GM04503 (cell line): ENCODE measurements at places on chromosomes 2 and 18.

DNA sequence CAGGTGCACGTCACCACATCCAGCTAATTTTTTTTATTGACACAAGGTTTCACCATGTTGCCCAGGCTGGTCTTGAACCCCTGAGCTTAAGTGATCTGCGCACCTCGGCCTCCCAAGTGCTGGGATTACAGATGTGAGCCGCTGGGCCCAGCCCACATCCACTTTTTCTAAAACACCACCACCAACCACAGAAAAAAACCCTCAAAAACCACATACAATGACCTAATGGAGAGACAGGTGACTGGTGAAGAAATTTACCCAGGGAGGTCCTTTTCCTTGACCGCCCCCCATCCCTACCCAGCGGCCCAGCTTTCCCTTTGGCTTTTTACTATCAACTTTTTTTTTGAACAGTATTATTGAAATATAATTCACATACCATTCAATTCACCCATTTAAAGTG lies 47.9 kb downstream of the CACNB4 start:
- no peak for DNase-seq

GRCh38 chr18:9237981-9238380 lies 96.6 kb upstream of the TWSG1 start:
- no peak for DNase-seq

- no peak for DNase-seq
Measured at GRCh38 chr2:98506881-98507280, 62.2 kb downstream of the INPP4A start.

GRCh38 chr2:126878601-126879000 lies 20.1 kb upstream of the TEX51 start:
- no peak for DNase-seq

GRCh38 chr2:26018184-26019055 lies 15.5 kb upstream of the RAB10 start:
- no peak for DNase-seq

DNA sequence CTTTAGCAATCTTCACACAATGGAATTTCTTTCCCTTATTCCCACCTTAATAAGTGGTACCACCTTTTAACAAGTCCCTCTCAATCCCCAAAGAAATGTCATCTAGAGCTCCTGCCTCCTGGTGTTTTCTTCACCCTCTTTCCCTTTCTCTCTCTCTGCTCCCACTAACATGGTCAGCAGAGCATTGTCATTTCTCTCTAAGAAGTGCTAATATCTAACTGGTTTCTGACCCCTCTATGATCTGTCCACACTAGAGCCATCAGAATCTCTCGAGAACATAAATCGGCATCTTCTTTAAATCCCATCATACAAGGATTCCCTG lies 161.2 kb upstream of the DTNA start:
- DNase-seq = no peak

DNA sequence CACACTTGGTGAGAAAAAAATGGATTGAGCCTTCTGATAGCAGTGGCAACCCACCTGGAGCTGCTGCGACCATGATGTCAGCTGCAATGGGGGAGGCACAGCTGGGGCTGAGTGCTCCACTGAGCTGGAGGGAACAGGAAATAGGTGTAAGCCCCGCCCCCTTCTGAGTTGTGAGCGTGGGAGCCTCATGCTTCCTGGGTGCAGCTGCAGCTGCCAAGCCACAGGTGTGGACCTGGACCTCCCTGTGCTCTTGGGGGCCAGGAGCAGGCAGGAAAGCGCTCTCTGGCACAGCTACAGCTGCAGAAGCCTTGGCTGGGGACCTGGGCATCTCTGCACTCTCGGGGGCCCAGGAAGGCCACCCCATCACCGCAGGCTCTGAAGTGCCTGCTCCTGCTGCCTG lies 970.6 kb downstream of the DCDC2C start:
- DNase-seq = no peak

DNA sequence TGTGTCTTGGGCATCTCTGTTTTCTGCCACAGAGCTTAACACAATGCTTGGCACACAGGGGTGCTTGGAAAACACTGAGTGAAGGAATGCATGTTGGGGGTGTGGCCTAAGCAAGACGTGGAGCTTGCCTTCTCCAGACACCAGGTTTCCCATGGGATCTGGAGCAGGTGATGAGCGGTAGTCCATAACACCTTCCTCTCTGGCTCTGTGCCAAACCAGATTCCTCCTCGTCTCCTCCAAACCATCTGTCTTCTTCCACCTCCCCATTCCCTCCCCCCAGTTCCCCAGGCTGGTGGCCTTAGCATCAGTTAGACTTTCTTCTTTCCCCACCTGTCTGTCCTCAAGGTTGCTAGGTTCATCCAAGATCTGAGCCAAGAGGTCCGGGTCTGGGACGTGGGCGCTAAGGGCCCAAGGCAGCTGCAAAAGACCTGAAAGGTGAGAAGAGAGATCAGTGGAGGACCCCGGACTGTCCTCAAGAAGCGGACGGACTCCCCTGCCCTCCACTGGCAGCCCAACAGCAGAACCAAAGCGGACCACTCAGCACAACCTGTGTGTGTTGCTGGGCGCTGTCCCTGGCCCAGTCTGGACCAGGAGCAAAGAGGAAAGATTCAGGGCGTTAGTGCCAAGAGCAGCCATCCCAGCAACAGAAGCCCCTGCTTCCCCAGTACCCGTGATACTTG lies 1.2 kb upstream of the ITM2C start:
- no peak for DNase-seq

GRCh38 chr2:196170606-196171247 lies 651 bp downstream of the STK17B start:
- no peak for DNase-seq

DNA sequence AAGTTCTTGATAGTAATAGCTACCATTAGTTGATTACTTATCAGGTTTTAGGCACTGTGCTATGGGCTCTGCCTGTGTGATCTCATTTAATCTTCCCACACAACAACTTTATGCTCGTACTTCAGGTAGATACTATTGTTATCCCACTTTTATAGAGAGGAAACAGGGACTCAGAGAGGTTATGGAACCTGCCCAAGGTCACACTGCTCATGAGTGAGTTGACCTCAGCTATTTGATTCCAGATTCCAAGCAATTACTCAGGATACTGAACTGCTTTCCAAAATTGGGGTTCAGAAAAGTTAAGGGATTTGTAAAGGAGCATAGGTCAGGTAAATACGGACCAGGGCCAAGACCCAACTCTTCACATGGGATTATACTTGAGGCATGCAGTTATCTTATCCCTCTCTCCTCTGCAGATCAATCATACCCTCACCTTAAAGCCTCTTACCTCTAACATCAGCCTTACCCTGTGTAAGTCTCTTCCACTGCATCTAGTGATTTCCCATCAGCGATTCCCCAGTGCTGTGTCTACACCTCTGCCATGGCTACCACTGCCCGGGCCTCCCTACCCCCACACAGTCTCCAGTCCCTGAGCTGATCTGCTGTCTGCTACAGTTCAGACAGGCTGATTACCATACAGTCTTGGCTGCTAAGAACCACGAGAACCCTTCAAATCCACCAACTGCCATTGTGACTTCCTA lies 74.4 kb downstream of the ANTXR1 start:
- DNase-seq = no peak

DNA sequence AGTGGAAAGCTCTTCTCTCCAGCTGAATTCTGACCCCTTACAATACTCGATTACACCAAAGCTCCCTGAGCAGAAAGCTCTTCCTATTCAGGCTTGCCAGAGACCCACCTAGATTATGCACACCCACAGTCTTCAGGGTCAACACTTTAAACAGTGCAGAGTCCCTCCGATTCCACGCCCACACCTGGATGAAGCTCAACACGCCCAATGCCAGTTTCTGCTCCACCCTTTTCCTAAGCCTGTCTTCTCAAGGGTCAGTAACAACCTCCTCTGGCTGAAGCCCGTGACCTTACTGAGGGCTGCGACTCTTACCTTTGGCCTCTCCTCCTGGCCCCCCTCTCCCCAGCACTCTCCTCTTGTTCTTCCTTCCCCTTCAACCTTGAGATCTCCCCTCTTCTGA lies 492.0 kb upstream of the SALL3 start:
- DNase-seq = no peak

- DNase-seq = no peak
Measured at GRCh38 chr2:178632729-178633128, 152.5 kb downstream of the PLEKHA3 start.

GRCh38 chr2:193446967-193447366 lies 1252.2 kb upstream of the TMEFF2 start:
- DNase-seq = no peak

DNA sequence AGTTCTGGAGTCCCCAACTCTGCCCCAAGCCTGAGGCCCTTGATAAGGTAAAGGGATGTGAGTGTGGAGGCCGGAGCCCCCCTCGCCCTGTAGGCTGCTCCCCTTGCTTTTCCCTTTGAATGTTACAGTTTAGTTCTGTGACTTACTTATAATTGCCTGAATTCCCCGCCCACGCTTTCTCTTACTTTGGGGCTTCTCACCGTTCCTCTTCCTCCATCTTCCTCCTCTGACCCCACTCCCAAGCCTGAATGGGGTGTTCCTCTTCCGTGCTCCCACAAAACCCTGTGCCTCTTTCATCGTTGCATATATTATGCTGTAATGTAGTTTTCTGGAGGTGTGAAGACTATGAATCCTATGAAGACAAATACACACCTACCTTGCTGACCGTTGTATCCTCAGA lies 15.0 kb upstream of the IL1RN start:
- no peak for DNase-seq

- no peak for DNase-seq
Measured at GRCh38 chr2:216920937-216921456, 61.1 kb upstream of the TNP1 start.

DNA sequence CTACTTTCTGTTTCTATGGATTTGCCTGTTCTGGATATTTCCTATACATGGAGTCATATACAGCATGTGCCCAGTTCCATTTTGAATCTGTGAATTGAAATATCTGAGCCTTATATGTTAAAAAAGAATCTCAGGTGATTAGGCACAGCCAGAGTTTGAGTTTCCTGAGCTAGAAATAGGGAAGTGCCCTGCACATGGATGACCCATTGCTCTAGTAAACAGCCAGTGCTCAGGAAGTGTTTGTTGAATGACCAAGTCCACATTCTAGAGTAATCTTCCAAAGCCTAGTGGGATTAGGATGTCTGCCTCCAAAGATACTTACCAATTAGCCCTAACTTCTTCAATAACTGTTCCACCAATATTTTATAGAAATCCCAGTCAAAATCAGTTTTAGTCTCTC lies 165.8 kb downstream of the SETBP1 start:
- no peak for DNase-seq

DNA sequence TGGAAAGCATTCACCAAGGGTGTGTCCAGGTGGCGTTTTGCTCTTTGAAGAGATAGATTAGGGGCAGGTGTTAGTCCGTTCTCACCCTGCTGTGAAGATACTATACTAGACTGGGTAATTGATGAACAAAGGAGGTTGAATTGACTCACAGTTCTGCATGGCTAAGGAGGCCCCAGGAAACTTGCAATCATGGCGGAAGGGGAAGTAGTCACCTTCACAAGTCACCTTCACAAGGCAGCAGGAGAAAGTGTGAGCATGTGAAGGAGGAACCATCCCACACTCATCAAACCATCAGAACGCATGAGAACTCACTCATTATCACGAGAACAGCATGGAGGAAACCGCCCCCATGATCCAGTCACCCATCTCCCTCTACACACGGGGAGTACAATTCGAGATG lies 135.7 kb upstream of the NFATC1 start:
- no peak for DNase-seq

DNA sequence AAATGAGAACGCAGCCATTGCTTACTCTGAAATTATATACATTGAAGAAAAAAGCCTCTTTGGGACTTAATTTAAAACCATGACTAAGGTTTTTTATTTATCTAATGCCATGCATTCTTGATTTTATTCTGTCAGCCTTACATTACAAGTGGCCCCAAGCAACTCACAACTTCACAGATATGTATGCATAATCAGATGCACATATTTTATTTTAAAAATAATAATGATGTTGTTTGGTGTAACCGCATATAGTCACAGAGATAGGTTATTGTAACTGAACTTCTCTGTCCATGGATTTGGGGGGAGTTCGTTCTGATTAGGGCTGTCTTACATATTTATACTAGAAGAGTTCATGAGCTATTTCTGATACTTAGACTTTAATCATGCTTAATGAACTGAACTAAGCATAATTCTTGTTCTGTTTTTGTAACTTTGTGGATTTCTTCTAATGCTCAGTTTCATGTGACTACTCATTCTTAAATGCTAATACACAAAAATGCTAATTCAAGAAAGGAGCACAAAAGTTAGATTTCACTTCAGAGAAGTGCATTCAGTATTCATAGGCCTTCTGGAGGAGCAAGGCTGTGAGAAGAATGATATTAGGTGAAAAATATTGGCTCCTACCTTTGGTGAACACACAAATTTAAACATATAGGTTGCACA lies 26.2 kb downstream of the MEIS1 start:
- DNase-seq = no peak

DNA sequence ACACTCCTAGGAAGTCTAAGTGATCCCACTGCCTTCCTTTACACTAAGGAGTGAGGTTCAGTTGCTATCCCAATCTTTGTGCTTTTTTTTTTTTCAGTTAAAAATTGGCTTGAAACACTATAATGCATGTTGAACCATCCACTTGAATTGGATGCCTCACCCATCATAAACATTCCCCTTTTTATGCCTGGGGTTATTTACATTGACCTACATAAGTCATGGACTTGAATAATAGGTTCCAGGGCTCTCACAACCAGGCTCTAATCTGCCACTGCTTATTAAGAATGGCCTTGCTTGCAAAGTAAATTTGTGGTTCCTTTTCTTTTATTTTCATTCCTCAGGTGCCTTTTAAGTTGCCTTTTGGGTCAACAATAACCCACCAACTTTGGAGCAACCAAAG lies 236.1 kb upstream of the MEIS1 start:
- no peak for DNase-seq

DNA sequence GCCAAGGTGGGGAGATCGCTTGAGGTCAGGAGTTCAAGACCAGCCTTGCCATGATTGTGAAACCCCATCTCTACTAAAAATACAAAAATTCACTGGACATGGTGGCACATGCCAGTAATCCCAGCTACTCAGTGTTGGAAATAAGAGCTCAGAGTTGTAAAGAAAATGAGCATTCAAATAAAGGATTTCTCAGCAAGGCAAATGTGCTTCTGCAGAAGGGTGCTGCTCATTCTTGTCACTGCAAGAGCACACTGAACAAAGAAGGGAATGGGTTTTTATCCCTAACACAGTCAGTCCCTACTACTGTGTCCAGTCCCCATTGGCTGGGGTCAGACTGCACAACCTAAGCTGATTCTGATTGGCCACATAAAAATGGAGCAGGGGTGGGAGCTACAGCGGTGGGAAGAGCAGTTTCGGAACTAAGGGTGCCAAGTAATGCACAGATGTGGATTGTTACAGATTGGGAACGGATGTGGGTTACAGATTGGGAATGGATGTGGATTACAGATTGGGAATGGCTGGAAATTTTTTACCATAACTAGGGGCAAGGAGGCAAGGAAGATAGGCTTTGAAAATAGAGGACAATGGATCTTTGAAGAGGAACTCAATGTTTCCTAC lies 31.1 kb upstream of the TRAPPC8 start:
- DNase-seq = no peak

DNA sequence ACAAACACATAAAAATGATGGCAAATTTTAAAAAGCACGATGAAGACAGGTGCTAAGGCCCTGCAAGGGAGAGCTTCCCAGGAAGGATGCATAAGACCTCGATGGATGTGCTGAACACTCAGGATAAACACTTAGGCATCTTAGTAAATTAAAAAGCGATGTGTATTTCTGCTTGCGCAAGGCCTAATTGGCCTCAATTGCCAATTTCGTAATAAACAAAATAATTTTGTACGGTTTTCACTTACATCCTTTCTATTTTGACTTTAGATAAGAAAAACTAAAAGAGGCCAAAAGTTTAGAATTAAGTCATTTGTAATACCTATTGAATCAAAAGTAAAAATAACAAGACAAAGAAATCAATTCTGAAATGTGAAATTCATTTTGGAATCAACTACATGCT lies 189.1 kb downstream of the TCF4 start:
- no peak for DNase-seq
